Panc1 (cell line): ENCODE measurements at places on chromosomes 12 and 14. TPM values are rescaled to one million over a fixed set of nuclear protein-coding genes. Genes with fewer than 3 reads are reported as not detected.

Gene IGF1
- not detected for total RNA-seq

- H3K27ac ChIP-seq = no peak overlapping the region
- H3K4me1 ChIP-seq = no peaks in the 10 kb centered on the region
Measured at GRCh38 chr14:33118668-33119067, 180.0 kb downstream of the NPAS3 start.

GRCh38 chr12:126915309-126915708, 1351.7 kb upstream of the TMEM132C start:
- no peaks in the 10 kb centered on the region for H3K27me3 ChIP-seq
- H3K27ac ChIP-seq = no peak overlapping the region
- no peak overlapping the region for H3K4me3 ChIP-seq
- no peak for DNase-seq
- no peaks in the 10 kb centered on the region for H3K36me3 ChIP-seq

DNA sequence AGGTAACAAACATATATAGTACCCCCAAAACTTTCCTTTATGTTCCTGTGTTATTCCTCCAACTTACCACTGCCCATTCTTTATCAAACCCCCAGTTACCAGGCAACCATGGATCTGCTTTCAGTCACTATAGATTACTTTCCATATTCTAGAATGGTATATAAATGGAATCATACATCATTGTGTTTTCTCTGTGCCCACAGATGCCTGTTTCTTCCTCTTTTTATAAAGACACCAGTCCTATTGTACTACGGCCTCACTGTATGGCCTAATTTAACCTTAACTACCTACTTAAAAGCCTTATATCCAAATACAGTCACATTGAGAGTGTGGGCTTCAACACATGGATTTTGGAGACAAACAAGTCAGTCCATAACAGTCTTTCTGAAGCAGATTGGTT, 2.6 kb downstream of the TAS2R14 start:
- no peak for DNase-seq
- no peaks in the 10 kb centered on the region for H3K4me1 ChIP-seq
- no peaks in the 10 kb centered on the region for H3K36me3 ChIP-seq
- no peak overlapping the region for H3K27ac ChIP-seq

GRCh38 chr14:61372842-61373555, 51.6 kb downstream of the PRKCH start:
- no peak overlapping the region for H3K4me3 ChIP-seq
- DNase-seq = no peak
- no peaks in the 10 kb centered on the region for H3K4me1 ChIP-seq
- no peak overlapping the region for H3K27ac ChIP-seq
- H3K36me3 ChIP-seq = no peaks in the 10 kb centered on the region
- no peaks in the 10 kb centered on the region for H3K27me3 ChIP-seq

- no peaks in the 10 kb centered on the region for H3K36me3 ChIP-seq
- DNase-seq = no peak
- H3K4me1 ChIP-seq = no peaks in the 10 kb centered on the region
- no peaks in the 10 kb centered on the region for H3K27me3 ChIP-seq
Measured at GRCh38 chr12:105406497-105406896, 76.0 kb downstream of the C12orf75 start.

Gene ISM2
- total RNA-seq = 2.6 TPM

DNA sequence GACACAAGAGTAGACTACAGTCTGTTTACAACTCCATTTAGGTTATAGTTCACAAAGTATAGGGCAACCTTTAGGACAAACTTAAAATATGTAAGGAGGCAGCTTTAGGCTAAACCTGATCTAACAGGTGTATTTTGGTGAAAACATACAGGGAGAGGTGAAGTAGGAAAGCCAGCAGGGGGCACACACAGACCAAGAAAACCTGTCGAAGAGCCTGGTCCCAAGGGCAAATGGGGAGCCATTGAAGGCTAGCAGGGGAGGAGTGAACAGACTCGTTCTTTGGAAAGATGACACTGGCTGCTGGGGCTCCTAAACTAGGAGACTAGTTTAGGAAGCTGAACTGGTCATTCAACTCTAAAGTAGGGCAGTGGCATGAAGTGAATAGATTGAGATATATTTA, 138.8 kb upstream of the WSCD2 start:
- peaks cover 2% of the 10 kb centered on the region for H3K27me3 ChIP-seq
- no peak overlapping the region for H3K27ac ChIP-seq
- no peak overlapping the region for H3K4me3 ChIP-seq

DNA sequence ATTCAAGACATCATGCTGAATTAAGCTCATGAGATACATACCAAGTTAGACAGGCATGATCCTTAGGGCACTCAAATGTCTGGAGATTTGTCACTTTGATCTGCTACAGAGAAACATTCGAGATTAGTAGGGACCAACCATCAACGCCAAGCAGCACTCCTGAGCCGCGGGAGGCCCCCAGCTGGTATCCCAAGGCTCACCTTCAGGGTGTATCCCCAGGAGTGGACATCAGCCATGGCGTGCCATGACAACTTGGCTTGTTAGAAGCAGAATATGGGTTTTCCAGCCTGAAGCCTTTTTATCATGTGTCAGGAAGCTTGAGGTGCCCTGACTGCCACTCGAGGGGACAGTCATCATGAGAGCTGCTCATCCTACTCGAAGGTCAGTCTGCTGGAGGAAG, 39.1 kb upstream of the GPHB5 start:
- no peaks in the 10 kb centered on the region for H3K27me3 ChIP-seq
- DNase-seq = no peak
- H3K36me3 ChIP-seq = no peaks in the 10 kb centered on the region
- no peak overlapping the region for H3K27ac ChIP-seq

DNA sequence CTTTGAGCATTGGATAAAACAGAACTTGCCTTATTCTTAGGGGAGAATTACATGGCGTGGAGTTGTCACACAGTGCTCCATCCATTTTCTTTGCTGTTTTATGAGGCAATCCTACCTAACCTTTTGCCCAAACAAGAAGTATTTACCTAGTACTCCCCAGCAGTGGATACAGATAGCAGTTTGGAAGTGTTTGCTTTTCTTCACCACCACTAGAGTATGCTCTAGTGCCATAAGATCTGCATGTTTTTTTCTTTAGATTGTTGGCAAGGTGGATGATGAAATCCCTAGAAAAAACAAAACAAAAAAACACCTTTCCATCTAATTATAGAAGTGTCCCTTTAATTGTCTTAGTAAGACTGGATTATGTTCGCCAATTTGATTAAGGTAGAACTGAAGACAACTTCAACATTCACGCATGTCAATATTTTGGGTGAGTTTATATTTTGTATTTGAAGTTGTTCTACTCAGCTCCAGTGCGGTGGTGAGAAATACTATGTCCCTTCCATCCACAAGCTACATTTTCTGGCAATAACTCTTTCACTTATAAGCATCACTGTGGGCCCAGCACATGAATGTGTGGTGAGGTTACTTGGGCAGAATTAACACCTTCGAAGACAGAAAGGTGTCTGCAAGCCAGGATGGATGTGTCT, 23.6 kb upstream of the TMEM260 start:
- no peaks in the 10 kb centered on the region; the same call in 1 of the 2 replicates for H3K27me3 ChIP-seq
- DNase-seq = peak; percentile 24
- no peak overlapping the region for H3K4me3 ChIP-seq
- no peak overlapping the region; the same call in 1 of the 2 replicates for H3K27ac ChIP-seq
- H3K36me3 ChIP-seq = no peaks in the 10 kb centered on the region

DNA sequence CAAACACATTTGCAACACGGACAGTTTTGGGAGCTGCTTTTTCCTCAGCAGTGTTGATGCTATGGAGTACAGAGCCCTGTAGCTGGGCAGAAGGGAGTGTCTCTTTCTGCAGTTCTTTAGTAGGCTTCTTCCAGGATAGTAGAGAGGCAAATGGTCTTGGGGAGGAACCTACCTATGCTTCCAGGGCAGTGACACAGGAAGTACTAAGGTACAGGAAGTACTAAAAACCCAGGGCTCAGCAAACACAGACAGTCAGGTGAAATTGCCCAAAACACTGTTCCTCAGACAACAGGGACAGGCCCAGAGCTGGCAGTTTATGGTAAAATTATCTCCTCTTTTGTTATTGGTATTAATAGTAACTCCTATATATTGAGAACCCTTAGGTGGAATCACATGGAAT, 217.6 kb downstream of the TTC8 start:
- DNase-seq = no peak
- no peaks in the 10 kb centered on the region for H3K36me3 ChIP-seq
- no peak overlapping the region for H3K4me3 ChIP-seq
- no peaks in the 10 kb centered on the region for H3K27me3 ChIP-seq
- H3K4me1 ChIP-seq = no peaks in the 10 kb centered on the region; the same call in 1 of the 2 replicates
- H3K27ac ChIP-seq = no peak overlapping the region

DNA sequence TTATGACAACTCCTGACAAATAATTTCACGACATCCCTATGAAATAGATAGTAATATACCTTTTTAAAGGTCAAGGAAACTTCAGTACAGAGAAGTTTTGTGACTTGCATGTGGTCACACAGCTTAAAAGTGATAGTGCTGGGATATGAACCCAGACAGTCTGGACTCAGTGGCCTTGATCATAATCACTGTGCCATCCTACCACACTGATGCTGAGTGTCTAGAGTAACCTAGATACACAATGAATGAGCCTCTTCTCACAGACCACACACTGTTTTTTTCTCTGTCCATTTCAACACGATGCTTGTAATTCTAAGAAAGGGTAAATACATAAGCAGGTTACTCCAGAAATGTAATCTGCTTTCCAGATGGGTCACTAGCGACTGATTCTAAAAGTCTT, 88.2 kb downstream of the SYNE2 start:
- no peak overlapping the region for H3K27ac ChIP-seq
- H3K4me1 ChIP-seq = no peaks in the 10 kb centered on the region
- no peak overlapping the region for H3K4me3 ChIP-seq
- no peak for DNase-seq

Gene PSMB5
- 149 TPM for total RNA-seq

DNA sequence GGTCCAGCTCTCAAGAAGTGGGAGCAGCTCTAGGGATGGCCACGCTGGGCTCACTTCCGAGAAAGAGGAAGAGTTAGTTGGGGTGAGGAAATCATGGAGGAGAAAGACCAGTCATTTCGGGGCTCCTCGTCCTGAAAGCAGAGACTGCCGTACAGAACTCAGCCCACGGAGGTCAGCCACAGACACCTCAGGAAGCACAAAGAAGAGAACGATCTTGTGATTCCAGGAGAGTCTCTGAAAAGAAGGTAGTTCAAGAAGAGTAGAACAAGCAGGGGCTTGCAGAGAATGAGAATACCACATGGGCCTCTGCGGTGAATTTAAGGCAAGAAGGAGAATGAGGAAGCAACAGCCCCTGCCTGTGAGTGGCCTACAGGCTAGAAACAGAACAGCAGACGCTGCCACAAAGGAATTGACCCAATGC, 311.9 kb downstream of the CACNA1C start:
- H3K4me3 ChIP-seq = no peak overlapping the region
- H3K4me1 ChIP-seq = no peaks in the 10 kb centered on the region
- no peaks in the 10 kb centered on the region for H3K36me3 ChIP-seq
- DNase-seq = no peak
- no peak overlapping the region for H3K27ac ChIP-seq

Gene FITM1
- total RNA-seq = 0.46 TPM

Gene KLRC4
- 1.4 TPM for total RNA-seq

DNA sequence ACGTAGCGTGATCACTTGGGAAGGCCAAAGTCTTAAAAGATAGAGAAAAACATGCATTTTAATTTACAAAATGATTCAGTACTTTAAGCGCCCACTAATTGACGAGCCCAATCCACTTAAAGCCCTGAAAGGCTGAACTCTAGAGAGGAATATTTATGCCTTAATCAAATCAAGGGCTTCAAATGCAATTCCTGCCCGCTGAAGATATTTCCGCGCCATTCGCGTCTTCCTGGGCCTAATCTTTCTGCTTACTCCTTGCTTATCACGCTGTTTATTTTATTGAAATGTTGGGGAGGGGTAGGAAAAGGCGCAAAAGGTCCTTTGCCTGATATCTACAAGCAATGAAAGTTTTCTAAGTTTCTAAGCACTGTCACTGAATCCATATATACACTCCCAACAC, 4.0 kb downstream of the TBX3 start:
- H3K36me3 ChIP-seq = peaks cover 5% of the 10 kb centered on the region; the same call in 1 of the 2 replicates
- H3K4me1 ChIP-seq = 0 out of 2 replicates have a peak, but pooled peaks cover 2% of the 10 kb centered on the region

Gene HCAR2
- total RNA-seq = not detected

DNA sequence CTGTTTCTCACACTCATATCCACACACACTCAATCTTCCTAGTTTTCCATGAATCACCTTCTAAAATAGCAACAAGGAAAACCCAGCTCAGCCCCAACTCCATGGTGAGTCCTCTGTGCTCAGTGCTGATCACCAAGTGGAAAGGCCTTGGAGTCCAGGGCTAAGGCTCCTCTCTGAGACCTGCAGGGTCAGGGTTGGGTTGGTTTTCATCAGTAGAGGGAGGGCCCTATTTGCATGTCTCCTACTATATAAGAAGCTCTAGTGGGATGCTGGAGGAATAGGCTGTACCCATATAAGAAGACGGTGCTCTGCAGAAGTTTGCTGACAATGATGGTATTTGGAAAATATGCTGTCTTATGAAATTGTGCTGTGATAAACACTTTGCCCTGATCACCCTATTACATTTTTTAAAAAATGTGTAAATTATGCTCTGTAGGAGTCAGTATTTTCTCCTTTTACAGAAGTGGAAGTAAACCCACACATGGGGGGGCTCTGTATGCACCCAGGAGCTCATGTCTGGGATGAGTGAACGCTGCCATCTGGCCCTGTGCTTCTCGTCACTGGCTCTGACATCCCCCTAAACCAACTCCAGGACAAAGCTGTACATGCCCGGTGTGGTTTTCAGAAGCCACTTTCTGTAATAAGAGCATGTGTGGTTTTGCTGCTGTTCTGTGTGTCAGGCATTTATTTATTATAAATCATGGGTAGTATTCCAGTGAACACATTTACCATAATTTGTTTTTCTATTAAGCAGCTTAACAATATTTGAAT, 536.3 kb downstream of the TMEM121 start:
- DNase-seq = no peak
- H3K4me1 ChIP-seq = no peaks in the 10 kb centered on the region
- 0 out of 2 replicates have a peak, but pooled peaks cover 2% of the 10 kb centered on the region for H3K27me3 ChIP-seq
- no peak overlapping the region for H3K27ac ChIP-seq
- H3K36me3 ChIP-seq = no peaks in the 10 kb centered on the region
- H3K4me3 ChIP-seq = no peak overlapping the region

DNA sequence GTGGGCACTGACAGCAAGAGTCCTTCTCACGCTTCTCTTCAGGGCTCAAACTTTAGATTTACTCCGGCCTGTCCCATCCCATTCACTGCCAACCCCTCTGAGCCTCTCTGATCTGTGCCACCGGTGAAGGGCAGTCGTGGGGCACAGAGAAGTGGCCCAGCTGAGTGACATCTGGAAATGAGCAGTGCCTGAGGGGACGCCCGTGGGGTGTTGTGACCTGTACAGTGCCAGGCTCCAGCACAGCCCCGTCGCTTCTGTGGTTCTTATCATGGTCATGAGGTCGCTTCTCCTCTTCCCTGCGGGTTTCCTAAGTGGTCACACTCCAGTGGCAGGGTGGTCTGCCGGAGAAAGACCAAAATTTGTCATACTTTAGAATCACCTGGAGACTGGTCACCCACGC, 4.1 kb downstream of the BDKRB2 start:
- no peaks in the 10 kb centered on the region for H3K27me3 ChIP-seq
- DNase-seq = no peak
- no peak overlapping the region for H3K27ac ChIP-seq
- no peaks in the 10 kb centered on the region for H3K36me3 ChIP-seq

GRCh38 chr12:25102402-25102801, 92.6 kb downstream of the DNAI7 start:
- H3K4me1 ChIP-seq = no peaks in the 10 kb centered on the region
- H3K27me3 ChIP-seq = peaks cover 22% of the 10 kb centered on the region
- no peak overlapping the region for H3K27ac ChIP-seq

Gene TSHR
- not detected for total RNA-seq

GRCh38 chr14:75379930-75380270, 47.9 kb upstream of the JDP2 start:
- DNase-seq = no peak
- peaks cover 8% of the 10 kb centered on the region for H3K27me3 ChIP-seq
- H3K36me3 ChIP-seq = no peaks in the 10 kb centered on the region
- H3K4me3 ChIP-seq = no peak overlapping the region
- H3K27ac ChIP-seq = no peak overlapping the region
- H3K4me1 ChIP-seq = no peaks in the 10 kb centered on the region

Gene AKAP3
- total RNA-seq = 0.26 TPM
